ENCODE measurements at places on chromosomes 6 and 20.

- DNase-seq = no peak
Observed at GRCh38 chr6:11320914-11321597, 88.6 kb upstream of the NEDD9 start.

- DNase-seq = no peak
Observed at GRCh38 chr6:114600381-114600780, 257.6 kb upstream of the HS3ST5 start.

GRCh38 chr20:61582196-61582923 lies 330.3 kb downstream of the CDH4 start:
- no peak for DNase-seq

- no peak for DNase-seq
Observed at GRCh38 chr6:25369036-25369432, 89.9 kb downstream of the CARMIL1 start.

- no peak for DNase-seq
Observed at GRCh38 chr20:8670207-8670892, 398.5 kb upstream of the PLCB4 start.

DNA sequence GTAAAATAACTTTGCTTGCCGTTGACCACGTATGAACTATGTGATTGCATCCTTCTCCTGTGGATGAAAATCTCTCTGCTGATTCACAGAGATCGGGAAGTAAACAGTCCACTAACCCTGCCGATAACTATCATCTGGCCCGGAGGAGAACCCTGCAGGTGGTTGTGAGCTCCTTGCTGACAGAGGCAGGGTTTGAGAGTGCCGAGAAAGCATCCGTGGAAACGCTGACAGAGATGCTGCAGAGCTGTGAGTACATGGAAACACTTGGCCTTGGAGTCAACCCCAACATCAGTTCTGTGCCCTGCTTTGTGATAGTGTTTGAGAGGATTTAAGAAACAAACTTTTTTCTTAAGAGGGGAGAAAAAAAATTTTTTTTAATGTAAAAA lies 937 bp downstream of the TAF8 start:
- no peak for DNase-seq

- DNase-seq = no peak
Observed at GRCh38 chr20:32071395-32072167, 19.5 kb downstream of the HCK start.

DNA sequence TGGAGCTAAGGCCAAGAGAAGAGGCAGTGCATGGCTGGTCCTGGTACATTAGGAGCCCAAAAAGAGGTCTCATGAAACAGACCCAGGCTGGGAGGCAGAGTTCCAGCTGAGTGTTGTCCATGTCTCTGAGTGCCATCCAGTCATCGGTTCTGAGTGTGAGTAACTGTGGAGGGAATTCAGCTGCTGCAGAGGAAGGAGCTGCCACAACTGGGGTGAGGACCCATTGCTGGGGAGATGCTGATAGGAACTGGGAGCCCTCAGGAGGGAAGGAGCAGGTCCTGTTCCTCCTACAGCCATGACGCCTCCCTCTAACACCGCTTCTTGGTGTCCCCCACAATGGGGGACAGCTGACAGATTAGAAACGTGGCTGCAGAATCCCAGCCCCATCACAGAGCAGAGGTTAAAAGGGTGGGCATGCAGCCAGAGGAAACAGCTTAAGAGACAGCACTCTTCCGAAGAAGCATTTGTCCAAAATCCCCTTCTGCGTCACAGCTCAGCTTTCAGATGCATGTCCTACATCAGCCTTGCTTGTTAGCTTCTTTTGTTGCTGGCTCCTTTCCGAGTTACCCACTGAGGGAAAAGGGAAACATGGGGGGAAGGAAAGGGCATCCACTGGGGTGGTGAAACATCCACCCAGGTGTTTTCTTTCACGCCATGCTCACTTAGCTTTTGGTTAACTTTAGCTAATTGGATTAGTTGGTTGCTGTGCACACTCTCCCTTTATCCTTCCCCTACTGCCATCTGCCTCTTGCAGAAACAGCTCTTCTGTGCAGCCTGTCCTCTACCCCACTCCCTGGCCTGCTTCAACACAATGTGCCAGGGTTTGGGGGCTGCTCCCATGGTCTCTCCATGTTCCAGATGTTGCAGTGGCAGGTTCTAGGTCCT lies 239.2 kb downstream of the SYNDIG1 start:
- no peak for DNase-seq

GRCh38 chr20:2476742-2477615 lies 6.4 kb upstream of the SNRPB start:
- DNase-seq = no peak

DNA sequence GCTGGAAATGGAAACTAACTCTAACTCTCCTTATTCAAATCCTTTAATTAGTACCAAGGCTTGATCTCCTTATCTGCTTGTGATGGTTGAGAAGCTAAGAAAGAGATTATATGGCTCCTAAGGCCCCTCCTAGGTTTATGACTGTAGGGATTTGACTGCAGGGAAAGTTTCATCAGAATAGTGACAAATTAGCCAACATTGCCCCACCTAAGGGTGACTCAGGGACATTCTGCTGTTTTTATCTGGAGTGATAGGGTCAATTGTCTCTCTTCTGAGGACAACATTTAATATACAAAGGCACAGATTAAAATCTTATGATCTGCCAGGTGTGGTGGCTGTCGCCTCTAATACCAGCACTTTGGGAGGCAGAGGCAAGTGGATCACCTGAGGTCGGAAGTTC lies 138.1 kb upstream of the MARCKS start:
- no peak for DNase-seq

GRCh38 chr20:50588034-50588736 lies 78.0 kb downstream of the PTPN1 start:
- no peak for DNase-seq

DNA sequence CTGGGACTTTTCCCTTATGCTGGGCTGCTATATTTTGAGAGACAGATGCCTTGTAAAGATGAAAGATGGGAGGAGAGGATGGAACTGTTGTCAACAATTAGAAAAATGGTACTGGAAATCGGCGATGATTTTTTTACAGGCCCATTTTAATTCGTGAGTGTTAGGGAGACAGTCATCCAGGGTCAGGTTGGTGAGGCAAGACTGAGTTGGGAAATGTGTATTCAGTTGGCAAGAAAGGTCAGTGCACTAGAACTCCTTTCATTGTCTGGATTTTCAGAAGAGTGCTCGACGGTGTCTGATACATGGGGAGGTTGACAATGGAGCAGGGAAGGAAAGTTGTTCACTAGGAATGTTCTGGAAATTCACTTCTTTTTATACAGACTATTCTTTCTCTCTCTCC lies 394.4 kb downstream of the QKI start:
- DNase-seq = no peak

- no peak for DNase-seq
Observed at GRCh38 chr6:13722880-13723279, 11.2 kb upstream of the RANBP9 start.

- DNase-seq = no peak
Observed at GRCh38 chr6:1695546-1696462, 86.1 kb downstream of the FOXC1 start.

GRCh38 chr6:152268846-152269442 lies 368.2 kb downstream of the SYNE1 start:
- no peak for DNase-seq

DNA sequence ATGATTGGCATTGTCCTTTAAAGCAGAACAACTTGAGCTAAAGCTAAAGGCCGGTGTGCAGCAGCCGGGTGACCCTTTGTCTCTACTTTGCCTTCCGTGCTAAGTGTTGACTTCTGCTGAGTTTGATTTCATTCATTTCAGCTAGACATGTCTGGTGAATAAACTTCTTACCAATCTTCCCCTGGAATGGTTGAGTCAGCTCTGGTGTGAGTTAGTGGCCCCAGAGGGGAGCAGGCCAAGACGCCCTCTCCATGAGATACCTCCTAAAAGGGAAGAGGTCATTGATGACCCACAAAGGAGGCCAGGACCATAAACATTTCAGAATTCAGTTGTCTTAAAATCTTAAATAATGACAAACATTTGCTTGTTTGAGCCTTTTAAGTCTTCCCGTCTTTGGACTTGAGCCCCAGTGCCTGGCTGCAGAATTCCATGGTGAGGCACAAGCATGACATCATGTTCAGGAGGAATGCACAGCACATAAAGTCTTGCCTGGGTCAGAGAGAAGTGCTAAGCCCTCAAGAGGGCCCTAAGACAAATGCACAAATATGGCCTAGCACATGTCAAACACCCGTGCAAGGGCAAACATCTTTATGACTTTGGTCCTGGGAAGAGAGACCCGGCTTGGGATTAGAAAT lies 96.3 kb upstream of the NEDD9 start:
- DNase-seq = no peak

DNA sequence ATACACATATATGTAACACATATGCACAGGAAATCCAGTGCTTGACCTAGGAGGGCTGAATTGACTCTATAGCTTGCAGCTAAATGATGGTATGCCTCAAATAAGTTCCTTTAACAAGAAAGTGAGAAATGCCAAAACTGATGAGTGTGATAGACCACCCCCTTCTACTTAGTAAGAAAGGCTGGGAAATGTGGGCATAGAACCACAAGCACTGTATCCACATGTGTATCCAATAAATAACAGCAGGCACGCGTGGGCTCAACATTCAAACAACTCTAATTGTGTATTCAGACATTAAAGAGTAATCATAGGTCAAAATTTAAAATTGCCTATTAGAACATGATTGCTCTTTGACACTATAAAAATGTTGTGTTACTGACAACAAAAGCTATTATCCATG lies 54.1 kb downstream of the FAM83B start:
- no peak for DNase-seq

GRCh38 chr6:140921366-140922226 lies 1211.1 kb upstream of the GJE1 start:
- DNase-seq = no peak

DNA sequence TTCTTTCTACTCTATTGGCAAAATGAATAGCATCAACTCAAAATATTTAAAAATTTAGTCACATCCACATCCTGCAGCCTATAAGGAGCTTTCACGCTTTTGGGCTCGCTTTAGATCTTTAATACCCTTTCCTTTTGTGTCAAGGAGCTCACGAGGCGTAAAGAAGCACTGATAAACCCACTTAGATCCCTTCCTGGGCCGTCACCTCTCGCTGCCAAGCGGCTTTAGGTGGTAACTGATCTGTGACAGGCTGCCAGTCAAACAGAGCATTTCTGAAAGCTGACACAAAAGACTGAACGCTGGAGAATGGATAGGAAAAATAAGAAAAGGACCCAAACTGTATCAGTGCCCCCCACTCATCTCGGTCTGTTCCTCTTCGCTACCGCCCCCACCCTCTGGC lies 385.7 kb upstream of the MMS22L start:
- DNase-seq = no peak

GRCh38 chr20:44038681-44039123 lies 124.0 kb downstream of the TOX2 start:
- no peak for DNase-seq

DNA sequence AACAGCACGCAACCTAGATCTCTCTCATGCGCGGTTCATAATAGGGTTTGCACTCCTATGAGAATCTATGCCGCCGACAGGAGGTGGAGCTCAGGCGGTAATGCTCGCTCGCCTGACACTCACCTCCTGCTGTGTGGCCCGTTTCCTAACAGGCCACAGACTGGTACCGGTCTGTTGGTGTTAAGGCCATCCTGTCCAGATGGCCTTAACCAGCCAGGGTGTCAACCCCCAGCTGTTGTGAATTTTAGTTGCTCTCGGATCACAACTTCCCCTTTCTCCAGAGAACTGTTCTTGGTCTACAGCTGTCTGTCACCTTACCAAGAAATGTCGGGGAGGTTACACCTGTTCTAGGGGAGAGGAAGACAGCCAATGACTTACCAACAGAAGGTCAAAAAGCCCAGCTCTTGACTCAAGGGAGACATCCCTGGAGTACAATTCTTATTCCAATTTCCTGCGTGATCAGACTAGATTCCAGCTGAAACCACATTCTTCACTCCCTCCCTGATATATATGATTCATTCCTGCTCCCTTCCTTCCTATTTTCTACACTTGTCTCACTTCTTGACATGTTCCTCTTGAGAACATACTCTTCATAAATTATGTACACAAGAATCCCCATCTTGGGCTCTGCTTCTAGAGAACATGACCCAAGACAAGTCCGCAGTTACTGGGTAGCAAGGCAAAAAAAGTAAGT lies 23.1 kb upstream of the DNAAF9 start:
- DNase-seq = no peak

DNA sequence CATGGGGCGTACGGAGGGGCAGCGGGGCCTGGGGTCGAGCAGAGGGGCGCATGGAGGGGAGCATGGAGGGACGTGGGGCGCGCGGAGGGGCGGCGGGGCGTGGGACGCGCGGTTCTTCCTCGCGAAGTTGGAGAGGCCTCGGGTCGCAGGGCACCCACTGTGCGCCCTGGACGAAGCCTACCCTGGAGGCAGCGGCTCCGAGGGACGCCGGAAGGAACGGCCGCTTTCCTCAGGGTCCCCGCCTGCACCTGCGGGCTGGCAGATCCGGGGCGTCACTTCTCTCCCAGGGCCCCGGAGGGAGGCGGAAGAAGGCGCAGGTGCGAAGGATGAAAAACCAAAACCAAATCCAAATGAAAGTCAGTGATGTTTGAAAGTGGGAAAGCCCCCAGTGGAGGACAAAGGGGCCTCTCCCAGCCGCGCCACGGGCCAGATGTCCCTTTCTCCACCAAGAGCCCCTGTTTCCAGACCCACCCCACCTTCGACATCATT lies 142.1 kb upstream of the PDE10A start:
- DNase-seq = no peak

DNA sequence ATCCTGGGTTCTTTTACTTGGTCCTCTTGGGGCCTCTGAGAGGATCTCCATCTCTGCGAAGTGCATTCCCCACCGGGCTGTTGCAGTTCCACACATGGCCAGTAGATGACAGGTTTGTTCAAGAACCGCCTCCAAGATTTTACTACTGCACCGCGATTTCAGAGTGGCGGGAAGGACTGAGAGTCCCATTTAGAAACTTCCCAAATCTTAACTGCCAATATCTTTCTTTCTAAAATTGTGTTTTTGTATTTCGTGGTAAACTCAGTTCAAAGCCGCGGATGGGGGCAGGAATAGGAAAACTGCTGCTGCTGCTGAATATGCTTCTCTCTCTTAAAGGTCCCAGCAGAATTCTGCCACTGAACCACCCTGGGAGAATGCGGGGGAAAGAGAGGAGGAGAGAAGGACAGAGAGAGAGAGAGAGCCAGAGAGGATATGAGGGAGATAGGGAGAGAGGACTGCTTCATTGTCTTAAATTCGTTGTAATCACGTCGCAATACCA lies 8.6 kb upstream of the BTNL2 start:
- DNase-seq = peak; percentile 35

GRCh38 chr6:41439524-41440418 lies 104.4 kb downstream of the NCR2 start:
- no peak for DNase-seq
